ENCODE measurements at places on chromosomes 6 and 20. TPM values are rescaled to one million over a fixed set of nuclear protein-coding genes. Genes with fewer than 3 reads are reported as not detected.

Gene DUSP15
- not detected for total RNA-seq

Gene SPATA25
- 0.97 TPM for total RNA-seq

Gene PRRC2A
- 24.0 TPM for total RNA-seq

Gene TBX18
- 31.5 TPM for total RNA-seq

Gene MAS1
- not detected for total RNA-seq

Gene HLA-DMB
- total RNA-seq = 2.3 TPM

Gene SLC17A1
- total RNA-seq = not detected
